ENCODE measurements at places on chromosomes 3 and 15.
A peak's percentile ranks its signal among the peaks of the same experiment; 100 is the strongest.

- DNase-seq, result no peak
Measured at GRCh38 chr15:98405013-98405412, 243.3 kb upstream of the IGF1R start.

GRCh38 chr3:126433496-126434263 is 39.0 kb downstream of the CFAP100 start:
- DNase-seq, result no peak

DNA sequence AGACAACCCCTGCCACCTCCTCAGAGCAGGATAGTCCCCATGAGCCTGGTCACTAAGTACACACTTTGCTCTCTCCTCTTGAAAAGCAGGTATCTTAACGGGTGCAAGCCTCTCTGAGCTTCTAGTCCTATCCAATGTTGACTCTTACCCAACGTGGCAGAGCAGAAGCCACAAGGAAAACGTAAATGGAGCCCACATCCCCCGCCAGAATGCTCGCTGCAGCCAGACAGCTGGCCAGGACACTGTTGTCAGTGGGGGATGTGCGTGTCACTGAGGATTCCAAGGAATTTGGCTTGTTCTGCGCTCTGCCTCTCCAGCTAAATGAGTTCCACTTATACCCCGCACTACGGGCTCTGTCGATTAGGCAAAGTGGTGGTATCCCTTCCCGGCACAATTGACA is 67.8 kb upstream of the IGF1R start:
- no peak for DNase-seq

GRCh38 chr3:63862804-63863149 is 828 bp downstream of the THOC7 start:
- DNase-seq, result no peak

DNA sequence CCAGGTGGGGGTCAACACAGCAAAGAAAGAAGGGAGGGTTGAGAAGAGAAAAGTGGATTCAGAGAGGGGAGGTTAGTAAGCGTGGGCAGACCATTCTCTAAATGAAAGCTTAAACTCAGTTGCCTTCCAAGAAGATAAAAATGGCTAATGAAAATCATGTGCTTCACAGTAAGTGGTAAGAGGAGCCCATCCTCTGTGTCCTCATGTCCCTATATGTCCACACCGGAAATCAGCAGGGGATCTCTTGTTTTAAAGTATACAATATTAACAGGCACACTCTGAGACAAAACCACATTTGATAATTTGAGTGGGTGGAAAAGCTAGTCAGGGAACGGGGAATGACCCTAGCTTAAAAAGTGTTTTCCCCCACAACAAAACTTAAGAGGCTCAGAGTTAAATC is 4.4 kb upstream of the FOXP1 start:
- DNase-seq, result no peak

DNA sequence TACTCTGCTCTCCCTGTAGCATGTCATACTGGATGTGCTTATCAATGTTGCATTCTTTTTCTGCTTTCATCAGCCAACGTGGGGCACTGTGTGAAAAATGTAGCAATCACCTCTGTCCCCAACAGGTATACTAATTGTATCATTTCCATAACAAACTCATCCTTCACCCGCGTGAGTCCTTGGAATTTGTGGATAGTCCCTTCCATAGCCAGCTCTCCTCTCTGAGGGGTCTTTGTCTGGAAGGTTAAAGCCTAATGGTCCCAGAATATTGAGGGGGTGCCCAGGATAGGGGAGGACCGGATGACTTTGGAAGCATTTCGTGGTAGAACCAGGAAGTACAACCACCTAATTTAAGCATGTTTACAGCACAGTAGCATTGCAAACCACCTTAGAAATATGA is 124.6 kb downstream of the FOXB1 start:
- DNase-seq, result no peak

DNA sequence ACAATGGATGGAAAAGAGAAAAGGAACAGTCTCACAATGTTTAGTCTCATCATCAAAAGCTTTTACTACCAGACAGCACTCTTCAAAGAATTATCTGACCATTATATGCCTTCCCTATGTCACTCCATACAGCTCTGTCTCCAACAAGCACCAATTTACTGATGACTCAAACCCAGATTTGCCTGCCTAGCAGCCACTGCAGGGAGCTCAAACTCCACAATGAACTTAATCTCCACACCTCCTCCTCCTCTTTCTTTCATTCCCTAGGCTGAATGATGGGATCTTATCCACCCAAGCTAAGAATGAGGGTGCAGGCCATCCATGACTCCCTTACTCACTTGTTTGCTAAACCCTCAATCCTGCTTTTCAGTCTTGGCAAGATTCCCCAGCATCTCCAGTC is 45.5 kb downstream of the NBEAL2 start:
- no peak for DNase-seq

- DNase-seq, result peak; percentile 54
Measured at GRCh38 chr3:187066228-187066995, 72.9 kb downstream of the RPL39L start.

DNA sequence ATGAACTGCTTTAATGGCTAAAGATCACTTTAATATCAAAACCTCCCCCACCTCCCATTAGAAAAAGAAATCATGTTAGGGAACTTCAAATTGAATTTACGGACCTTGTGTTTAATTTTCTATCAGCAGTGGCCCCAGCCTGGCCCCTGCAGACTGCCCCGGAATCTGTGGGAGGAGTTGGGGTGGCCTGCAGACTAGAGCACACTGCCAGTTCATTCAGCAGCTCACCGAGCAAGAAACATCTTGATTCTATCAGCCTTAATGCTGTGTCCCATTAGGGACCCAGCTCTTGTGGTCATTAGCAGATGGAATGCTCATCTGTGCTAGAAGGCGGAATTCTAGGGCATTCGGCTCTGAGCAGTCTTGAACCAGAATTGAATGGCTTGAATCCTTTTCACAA is 54.2 kb downstream of the FLNB start:
- no peak for DNase-seq

DNA sequence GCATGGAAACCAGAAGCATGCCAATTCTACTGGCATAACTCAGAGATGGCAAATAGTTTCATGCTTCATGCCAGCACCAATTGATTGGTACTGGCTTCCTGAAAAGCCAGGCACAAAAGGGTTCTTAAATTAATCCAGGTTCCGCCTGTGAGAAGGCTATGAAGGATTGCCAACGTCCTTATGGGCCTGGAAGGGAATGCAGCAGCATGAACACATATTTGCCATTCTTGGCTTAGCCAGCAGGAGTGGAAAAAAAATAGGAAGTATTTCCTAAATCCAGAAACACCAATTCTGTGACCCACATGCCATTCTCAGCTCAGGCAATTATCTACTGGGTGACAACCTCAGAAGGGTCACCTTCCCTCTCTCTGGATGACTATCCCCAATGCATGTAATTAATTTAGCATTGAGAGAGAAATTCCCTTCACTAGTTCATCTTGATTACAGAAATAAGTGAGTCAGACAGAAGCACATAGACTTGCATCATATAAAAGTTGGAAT is 36.0 kb downstream of the ADAMTS9 start:
- DNase-seq, result no peak

DNA sequence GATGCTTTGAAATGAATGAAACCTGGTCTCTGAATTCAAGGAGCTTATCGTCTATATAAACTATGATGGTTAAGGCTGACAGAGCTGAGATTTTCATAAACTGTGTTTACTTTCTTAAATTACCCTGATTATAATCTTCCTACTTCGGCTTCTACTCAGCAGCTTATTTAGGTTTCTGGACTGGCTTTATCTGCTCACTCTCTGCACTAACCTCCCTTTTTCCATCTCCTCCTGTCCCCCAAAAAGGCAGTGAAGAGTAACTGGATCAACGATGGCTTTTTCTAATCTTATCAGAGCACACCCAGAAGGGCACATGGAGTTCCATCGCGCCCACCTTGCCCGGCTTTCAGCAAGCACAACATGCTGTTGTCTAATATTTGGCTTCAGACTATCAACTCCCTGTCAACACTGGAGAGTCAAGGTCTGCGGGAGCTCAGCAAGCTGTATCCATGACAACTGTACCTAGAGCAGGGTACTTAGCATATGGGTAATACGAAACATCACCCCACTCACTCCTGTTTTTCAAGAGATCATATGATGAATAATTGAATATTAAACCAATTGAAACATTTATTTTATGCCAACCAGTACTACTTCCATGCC is 417.3 kb downstream of the GABRB3 start:
- no peak for DNase-seq

GRCh38 chr15:83626171-83626802 is 27.6 kb upstream of the ADAMTSL3 start:
- no peak for DNase-seq

DNA sequence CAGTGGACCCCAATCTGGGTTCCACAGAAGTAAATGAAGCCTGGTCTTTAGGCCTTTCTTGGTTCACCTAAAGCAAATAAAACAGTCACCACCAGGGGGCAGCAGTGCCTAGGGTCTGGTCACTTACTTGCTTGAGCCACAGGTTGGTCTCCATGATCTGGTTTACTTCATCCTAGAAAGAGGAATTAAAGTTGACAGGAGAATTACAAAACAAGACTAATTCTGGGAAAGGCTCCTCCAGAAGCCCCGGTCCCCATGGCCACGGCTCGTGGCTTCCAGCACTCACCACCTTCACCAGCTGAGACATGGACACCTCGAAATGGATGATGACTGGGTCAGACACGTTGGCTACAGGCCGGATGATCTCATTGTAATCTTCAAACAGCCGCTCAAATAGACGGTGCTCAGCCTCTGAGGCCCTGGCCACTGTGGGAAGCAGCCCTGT is 2.3 kb downstream of the CHRNA3 start:
- peak; percentile 56 for DNase-seq

GRCh38 chr15:68797191-68797590 is 23.5 kb downstream of the ANP32A start:
- DNase-seq, result peak; percentile 46

GRCh38 chr3:111545349-111545748 is 3.4 kb downstream of the CD96 start:
- no peak for DNase-seq

DNA sequence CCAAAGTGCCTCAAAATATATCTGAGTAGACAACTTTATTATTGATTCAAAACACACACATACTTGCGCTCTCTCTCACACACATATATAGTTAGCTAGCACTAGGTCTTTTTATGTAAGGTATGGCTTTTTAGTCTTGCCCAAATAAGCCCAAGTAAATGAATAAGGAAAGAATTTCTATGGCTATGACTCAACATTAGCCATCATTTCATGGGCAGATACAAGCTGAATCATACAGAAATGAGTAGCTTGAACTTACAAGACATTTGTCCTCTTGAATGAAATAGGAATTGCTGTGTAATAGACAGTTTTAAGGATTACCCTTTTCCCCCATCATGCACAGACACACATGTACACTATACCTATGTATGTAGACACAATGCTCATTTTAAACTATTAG is 4.9 kb downstream of the CADPS start:
- DNase-seq, result no peak

GRCh38 chr3:111227216-111227615 is 155.6 kb downstream of the NECTIN3 start:
- no peak for DNase-seq

GRCh38 chr3:55090746-55091145 is 162.9 kb upstream of the LRTM1 start:
- no peak for DNase-seq

- no peak for DNase-seq
Measured at GRCh38 chr15:91075739-91076138, 24.3 kb upstream of the SV2B start.

GRCh38 chr15:97976766-97977503 is 16.4 kb downstream of the ARRDC4 start:
- no peak for DNase-seq

- DNase-seq, result peak; percentile 33
Measured at GRCh38 chr3:48716508-48716981, 476 bp downstream of the IP6K2 start.

DNA sequence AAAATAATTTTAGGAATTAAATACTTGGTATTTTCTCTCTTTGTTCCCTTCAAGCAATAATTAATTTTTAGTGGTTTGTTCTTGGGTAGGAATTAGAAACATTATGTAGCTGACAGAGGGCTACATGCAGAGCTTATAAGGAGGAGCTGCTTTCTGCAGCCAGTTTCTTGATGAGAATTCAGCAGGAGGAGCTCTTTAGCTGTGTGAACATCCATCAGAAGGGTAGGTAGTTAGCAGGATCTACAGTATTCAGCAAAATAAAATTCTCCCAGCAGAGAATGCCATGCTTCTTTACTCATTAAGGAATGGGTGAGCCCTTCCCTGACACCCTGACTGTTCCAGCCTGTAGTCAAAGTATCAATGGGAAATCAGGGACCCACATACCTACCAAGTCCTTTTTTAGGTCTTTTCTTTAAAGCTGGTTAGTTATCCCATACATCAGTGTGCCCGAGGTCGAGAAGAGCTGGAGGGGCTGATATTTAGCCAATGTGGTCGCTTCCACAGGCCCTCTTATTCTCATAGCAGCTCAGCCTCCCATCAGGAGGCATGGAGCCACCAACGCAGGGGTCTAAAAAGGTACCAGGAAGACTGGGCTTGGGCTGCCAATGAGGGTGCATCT is 54.0 kb downstream of the KCNAB1 start:
- DNase-seq, result no peak

DNA sequence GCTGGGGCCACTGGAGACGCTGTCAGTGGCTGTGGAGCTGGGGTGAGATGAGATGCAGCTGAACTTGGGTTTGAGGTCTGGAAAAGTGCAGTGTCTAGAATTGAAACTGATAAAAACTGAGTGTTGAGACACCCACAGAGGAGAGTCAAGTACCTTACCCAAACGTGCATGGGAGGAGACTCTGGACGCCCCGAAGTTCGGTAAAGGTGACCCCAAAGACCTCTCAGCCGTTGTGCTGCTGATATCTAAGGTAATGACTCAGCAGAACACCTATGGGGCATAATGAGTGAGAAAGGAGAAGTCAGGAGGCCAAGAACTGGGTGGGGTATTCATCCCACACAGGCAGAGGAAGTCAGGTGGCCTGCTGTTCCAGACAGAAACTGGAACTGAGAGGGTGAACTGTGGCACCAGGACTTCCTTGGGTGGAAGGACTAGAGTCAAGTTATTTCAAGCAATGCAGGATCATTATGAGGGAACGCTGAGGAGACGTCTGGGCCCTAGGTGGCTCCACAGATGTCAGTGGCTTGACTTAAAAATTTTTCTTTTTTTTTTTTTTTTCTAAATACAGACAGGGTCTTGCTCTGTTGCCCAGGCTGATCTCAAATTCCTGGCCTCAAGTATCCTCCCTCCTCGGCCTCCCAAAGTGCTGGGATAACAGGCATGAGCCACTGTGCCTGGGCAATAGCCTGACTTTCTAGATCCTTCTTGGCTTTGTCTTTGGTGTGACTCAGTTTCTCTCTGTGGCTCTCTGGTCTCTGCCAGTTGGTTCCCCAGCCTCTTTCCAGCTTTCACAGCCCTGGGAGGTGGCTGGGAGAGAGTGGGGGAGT is 67.6 kb upstream of the GCNT3 start:
- DNase-seq, result no peak

DNA sequence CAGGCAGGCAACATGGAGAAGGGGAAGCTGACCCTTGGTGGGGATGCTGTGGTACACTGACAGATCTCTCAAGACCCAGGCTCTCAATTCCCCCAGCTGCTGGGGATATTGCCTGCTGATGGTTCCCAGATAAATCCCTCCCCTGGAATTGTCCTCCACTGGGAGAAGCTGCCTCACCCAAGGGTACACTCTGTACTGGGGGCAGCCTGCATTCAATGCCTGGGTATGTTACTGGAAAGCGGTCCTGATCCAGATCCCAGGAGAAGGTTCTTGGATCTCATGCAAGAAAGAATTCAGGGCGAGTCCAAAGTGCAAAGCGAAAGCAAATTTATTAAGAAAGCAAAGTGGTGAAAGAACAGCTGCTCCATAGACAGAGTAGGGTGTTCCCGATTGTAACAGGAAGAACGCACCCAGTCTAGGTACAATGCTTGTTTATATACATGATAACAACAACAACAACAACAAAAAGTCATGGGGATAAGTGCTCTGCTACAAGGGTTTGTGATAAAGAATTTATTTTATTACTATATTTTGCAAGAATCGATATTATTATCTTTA is 591.5 kb upstream of the ADAMTS9 start:
- DNase-seq, result no peak

All from CD8-positive, alpha-beta T cell (primary cell).